CD8-positive, alpha-beta T cell (primary cell): ENCODE measurements at places on chromosomes 2 and 18.

- DNase-seq: no peak
These were observed 128.1 kb upstream of the MSTN start for GRCh38 chr2:190190507-190191162.

DNA sequence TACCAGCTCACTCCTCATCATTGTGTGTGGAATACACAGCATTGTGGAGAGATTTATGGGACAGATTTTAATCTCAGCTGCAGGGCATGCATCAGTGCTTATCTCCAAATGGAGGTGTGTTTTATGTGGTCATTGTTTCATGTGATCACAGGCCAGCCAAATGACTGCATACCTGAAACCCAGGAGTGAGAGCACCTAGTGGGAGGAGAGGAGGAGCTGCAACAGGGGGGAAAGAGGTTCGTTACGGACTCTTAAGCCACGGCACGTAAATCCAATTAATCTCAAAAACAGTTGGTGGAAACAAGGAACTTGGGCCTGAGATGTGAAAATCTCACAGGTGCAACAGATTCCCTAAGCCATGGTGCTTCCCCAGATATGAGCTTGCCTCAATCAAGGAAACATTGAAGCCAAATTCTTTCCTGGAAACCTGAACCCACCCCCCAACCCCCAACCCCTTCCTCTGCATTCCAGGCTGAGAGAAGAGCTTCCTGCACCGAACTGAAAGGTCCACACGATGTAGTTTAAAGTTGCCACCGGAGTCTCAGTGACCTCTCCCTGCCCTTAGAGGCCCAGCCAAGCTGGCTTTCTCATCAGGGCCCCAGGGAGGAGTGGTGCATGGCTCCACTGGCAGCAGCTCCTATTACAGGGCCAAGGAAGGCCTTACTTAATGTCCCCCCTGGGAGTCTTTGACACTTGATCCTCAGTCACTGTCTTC, 167.4 kb downstream of the C1D start:
- DNase-seq: no peak

GRCh38 chr2:10079870-10080535, at the start of gene CYS1:
Gene CYS1, minus strand, starts transcription at chr2:10080411. Its CDS starts 188 bp downstream, at chr2:10080223.
- peak; percentile 30 for DNase-seq

DNA sequence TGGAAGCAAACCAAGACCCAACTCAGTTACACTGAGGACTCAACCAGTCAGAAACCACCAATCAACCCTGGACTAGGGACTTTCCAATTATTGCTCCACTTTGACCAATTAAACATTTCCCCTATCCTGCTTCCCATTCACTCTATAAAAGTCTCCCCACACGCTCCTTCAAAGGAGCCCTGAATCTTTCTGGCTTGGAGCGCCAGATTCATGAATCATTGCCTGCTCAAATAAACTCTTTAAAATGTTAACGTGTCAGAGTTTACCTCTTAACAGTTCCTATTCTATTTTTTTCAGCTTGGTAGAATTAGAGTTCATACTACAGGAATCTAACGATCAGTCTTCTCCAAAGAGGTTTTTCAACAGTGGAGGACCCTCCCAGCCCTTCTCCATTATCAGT, 20.7 kb upstream of the SULT1C2 start:
- DNase-seq: no peak

DNA sequence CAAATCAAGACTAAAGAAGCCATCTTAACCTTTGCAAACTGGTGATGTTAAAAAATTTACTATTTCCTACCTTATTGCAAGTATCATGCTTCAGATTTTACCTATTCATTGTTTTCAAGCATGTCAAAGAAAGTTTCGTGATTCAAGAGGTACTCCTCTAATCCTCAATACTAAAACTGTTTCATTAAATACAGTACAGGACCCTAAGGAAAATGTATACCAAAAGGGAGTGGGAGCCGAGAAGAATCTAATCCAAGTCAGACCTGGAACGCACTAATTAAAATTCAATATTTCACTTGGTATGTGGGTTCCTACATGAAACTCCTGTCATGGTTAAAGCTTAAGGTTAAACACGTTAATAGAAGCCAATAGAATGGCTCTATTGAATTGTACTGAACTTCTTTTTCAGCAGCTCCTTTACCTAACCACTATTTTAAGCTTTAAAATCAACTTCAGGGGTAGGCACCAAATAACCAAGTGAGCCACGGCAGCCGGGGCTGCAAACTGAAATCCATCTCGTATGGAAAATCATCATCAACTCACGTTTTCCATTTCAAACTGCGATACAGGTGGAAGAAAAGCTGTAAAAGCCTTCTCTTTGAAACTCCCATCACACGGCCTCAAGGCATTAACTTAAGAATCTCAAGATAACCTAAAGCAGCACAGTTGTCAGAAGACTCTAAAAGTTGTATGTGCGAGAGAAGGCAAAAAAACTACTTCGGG, 188.8 kb downstream of the ZEB2 start:
- no peak for DNase-seq

DNA sequence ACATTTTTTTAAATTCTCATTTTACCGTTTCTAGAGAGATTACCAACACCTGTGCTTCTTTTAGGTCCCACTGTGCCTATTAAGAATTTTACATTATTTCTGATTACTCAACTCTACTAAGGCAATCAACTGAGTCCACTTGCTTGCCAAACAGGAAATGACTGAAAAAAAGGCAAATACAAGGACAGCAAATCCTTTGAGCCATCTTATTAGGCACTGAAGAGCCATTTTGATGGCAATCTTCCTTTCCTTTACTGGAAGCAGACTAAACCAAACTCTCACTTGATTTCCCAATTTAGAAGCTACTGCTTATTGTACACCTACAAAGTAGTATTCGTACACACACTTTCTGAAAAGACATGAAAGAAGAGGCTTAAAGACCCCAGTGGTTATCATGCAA, 121.4 kb upstream of the COL3A1 start:
- DNase-seq: no peak

- DNase-seq: no peak
These were observed 2.8 kb upstream of the CAPN10 start for GRCh38 chr2:240583774-240584173.

- DNase-seq: no peak
These were observed 90.7 kb upstream of the ITGA6 start for GRCh38 chr2:172336681-172337080.

DNA sequence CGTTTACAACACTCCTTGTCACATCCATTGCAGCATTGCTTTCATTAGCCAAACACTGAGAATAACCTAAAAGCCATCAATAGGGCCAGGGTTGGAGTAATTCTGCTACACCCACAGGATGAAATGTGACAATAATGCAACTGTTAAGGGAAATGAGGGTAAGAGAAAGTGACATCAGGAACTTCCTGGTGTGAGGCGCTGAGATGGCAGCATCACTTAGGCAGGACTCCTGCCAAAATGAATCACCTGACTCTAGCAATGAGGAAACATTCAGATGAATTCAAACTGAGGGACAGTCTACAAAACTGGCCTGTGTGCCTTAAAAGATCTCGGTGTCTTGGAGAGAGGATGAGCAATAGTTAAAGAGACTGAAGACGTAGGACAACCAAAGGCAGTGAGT, 115.6 kb upstream of the AGAP1 start:
- no peak for DNase-seq

DNA sequence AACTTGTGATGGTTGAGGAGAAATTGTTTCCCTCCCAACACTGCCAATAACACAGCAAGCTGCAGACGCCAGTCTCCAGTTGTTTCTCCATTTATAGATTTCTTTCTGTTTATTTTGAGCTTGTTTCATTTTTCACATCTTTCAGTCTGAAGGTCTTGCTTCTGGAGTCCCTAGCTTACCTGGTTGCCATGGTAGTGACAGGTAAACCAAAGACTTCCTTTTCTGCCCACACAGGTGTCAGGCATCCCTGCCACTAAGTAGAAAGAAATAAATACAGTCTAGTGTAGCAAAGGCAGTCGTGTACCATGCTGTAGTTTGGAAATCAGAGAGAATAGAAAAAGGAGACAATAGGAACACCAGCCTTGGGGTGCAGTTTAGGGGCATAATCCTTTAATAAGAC, 82.8 kb downstream of the MARCHF4 start:
- DNase-seq: no peak

GRCh38 chr2:216920143-216920876, 60.4 kb upstream of the TNP1 start:
- no peak for DNase-seq

GRCh38 chr2:181431674-181432073, 25.5 kb upstream of the ITGA4 start:
- no peak for DNase-seq

DNA sequence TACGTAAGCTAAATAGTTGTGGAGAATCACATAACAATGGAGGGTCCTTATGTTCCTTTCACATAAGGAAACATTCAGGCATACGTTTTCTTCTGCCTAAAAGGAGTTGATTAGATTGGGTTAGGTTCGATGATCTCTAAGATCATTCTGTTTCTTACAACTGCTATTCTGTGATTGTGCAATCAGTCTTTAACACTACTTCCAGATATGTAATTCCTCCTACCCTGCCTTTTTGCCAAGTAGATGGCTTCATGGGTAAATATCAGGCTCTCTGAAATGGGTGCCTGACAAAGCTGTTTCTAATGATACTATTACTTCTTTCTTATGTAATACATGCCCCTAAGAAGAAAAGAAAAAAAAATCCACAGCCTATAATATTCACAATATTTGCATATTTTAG, 321.5 kb downstream of the XIRP2 start:
- DNase-seq: no peak

DNA sequence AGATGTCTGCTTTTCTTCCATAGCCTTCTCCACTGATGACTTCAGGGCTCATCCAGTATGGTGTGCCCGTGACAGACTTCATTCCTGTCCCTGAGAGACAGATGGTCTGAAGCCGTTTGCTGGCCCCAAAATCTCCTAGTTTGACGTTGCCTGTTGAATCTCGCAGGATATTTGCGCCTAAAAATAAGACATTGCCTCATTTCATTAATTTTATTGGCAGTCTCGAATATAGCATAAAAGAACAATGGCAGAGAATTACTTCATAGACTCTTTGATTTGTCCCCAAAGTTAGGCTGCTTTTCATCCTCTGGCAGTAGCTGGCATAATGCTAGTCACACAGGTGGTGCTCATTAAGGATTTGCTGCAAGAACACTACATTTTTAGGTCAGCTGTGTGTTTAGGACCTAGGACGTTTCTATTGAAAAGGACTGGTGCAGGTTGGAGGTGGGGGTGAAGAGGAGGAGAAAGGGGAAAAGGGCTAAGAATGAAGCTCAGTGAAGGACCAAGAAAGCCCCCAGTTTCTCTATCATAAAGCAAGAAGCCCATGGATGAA, 14.7 kb upstream of the ERCC3 start:
- DNase-seq: no peak

DNA sequence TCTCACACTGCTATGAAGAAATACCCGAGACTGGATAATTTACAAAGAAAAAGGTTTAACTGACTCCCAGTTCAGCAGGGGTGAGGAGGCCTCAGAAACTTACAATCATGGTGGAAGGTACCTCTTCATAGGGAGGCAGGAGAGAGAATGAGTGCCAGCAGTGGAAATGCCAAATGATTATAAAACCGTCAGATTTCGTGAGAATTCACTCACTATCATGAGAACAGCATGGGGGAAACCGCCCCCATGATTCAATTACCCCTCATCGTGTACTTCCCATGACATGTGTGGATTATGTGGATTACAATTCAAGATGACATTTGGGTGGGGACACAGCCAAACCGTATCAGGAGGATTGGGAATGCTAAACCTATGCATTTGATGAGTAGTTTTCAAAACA, 380.3 kb upstream of the SPHKAP start:
- no peak for DNase-seq

DNA sequence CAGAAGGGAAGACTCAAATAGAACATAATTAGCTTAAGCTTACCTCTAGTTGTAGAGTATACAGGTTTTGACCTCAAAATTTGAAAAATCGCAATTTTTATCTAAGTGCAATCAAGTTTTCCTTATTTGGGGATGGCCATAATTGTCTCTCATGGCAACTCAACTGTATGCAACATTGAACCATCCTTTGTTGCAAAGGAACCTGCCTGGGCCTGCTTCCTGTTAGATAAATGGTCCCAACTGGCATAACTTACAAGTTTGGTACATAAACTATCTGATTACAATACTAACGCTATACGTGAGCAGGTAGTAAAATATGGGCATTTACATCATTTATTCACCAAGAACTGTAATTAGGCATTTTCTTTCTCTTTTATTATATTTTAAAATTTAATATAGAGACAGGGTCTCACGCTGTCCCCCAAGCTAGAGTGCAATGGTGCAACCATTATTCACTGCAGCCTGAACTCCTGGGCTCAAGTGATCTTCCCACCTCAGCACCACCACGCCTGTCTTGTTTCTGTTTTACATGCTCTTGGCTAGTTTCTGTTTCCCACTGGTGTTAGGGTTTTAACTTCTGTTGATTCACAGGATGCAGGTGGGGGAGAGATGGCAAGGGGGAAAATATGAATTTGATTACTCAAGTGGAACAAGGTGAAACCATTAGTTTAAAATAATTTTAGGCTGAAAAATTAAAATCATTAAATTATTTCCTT, 55.3 kb upstream of the B3GNT2 start:
- DNase-seq: no peak

- no peak for DNase-seq
These were observed 105.5 kb downstream of the RNF144A start for GRCh38 chr2:7022492-7023385.
